Karpas-422 (cell line): ENCODE measurements at places on chromosomes 16 and 17. TPM values are rescaled to one million over a fixed set of nuclear protein-coding genes. Genes with fewer than 3 reads are reported as not detected.

DNA sequence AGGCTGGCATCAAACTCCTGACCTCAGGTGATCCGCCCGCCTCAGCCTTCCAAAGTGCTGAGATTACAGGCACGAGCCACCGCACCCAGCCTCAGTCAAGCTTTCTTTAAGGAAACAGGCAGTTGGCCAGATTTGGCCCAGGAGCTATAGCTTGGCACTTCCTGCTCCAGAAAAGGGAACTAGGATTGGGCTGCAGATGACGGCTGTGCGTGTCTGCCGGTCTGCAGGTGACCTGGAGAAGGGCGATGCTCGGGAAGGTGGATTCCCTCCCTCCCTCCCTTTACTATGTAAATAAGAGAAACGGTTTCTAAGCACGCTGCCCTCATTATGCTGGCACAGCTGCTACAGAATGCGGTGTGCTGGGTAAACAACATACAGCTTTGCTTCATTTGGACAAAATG is 215.9 kb downstream of the RPTOR start:
- peak; percentile 65 for DNase-seq
- peaks cover 57% of the 10 kb centered on the region for H3K4me1 ChIP-seq

THOC6 gene
- total RNA-seq: 20.0 and 35.8 TPM in 2 replicates

DNA sequence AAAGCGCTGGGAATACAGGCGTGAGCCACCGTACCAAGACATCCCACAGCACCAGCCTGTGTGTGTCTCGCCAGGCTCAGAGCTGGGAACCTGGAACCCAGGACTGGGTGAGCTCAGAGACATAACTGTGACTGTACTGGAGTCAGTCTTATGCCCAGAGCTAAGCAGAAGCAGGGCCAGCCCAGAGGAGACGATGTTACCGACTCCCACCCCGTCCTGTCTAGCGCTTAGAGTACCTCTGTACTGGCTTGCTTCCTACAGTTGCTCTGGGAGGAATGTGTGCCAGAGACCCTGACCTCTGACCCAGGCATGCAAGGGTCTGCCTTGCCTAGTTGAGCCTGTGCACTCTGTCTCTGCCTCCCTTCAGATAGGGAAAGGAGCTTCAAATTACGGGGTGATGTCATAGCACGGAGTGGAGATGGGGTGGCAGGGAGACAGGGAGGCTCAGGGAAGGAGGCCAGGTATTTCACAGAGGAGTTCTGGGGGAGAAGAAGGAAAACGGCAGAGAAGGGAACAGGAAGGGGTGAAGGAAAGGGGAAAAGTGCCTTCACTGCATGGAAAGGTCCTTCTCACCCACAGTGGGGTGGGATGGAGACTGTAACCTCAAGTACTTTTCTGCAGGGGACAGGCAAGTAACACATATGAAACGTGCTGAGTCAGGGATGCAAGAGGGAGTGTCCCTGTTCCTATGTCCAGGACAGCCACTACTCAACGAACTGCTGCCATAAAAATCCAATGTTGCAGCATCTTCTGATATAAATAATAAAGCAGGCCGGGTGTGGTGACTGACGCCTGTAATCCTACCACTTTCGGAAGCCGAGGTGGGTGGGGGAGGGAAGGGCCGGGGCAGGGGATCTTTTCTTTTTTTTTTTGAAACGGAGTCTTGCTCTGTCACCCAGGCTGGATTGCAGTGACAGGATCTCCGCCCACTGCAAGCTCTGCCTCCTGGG is 5.8 kb upstream of the ARMC5 start:
- no peak overlapping the region for H3K27ac ChIP-seq
- no peak overlapping the region for H3K4me3 ChIP-seq
- H3K4me1 ChIP-seq: peaks cover 16% of the 10 kb centered on the region

HIGD1B gene
- not detected in 2 replicates for total RNA-seq

DNA sequence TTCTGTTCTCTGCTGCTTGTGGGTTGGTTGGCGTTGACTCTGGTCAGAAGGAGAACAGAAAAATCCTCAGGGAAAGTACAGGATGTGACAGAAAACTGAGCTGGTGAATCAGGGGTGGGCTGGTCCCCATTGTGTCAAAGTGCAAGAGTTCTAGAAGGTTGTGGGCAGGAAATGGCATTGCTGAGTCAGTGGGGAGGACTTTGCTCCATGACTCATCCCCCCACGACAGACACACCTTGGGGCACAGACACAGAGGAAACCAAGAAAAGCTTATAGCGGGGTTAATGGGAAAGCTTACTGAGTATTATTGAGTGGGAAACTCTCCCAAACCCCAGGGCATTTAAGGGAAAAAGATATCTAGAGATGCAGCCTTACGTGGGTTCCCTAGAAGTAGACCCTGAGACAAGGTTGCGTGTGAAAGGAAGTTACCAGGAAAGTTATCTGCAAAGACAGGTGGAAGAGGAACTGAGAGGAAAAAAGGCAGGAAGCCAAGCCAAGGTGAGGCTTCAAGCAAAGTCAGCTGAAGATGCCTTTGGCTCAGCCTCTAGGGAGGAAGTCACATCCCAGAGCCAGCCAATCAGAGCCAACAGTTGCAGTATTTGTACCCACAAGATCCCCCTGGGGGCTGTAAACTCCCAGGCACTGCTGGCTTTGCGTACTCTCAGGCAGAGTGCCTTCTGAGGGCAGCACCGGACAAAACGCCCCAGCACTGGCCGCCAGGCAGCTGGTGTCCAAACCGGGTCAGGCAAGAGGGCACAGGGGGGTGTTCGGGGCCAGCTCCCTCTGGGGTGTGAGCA is 86.4 kb downstream of the FOXL1 start:
- no peaks in the 10 kb centered on the region for H3K27me3 ChIP-seq
- no peak overlapping the region for H3K27ac ChIP-seq
- no peaks in the 10 kb centered on the region for H3K4me1 ChIP-seq
- H3K36me3 ChIP-seq: no peaks in the 10 kb centered on the region
- DNase-seq: no peak
- no peak overlapping the region for H3K4me3 ChIP-seq

AOC3 gene
- total RNA-seq: 0.19 and 0.47 TPM in 2 replicates

CBLN1 gene
- not detected in 2 replicates for total RNA-seq

DNA sequence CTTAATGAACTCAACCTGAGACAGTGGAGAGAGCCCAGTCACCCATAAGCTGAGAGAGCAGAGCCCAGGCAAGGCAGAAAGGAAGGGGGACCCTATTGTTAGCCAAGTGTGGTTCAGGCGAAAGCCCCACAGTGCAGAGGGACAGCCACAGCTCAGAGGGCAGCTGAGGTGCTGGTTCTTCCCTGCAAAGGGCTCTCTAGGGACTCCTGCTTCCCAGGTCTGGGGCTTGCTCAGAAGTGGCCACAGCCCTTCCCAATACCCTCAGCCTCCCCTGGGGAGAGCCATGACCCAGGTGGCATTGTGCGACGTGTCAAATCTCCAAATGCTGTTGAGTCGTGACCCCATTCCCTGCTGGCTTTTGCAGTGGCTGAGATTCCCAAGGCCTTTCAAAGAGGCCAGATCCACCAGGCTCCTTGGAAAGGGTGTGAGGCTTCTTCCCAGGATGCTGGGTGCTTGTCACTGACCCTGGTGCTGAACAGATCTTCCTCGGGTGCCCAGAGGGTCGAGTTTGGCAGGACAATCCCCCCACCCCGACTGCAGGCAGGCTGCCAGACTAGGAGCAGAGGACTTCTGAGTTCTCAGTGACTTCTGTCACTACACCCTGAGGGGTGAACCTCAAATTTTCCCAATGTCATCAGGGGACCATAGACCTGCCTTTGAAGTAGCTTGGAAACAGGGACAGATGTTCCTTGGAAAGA is 2.5 kb upstream of the CCL17 start:
- no peaks in the 10 kb centered on the region for H3K4me1 ChIP-seq
- no peak overlapping the region for H3K27ac ChIP-seq
- no peaks in the 10 kb centered on the region for H3K27me3 ChIP-seq
- H3K4me3 ChIP-seq: no peak overlapping the region

PIRT gene
- total RNA-seq: not detected in 2 replicates

DNA sequence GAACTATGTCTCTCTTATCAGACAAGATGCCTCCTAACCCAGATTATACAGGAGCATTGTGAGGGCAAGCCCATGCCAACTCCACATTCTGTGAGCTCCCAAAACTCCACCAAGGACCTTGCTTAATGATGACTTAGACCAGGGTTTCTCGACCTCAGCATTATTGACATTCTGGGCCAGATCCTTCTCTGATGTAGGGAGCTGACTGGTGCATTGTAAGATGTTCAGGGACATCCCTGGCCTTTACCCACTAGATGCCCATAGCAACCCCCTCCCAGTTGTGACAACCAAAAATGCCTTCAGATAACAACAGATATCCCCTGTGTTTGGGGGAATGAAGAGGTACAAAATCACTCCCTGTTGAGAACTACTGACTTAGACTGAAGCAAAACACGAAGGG is 43.6 kb downstream of the HOXB1 start:
- peaks cover 16% of the 10 kb centered on the region for H3K4me1 ChIP-seq
- no peak overlapping the region for H3K4me3 ChIP-seq
- H3K27ac ChIP-seq: no peak overlapping the region
- DNase-seq: no peak
- H3K36me3 ChIP-seq: no peaks in the 10 kb centered on the region
- H3K27me3 ChIP-seq: no peaks in the 10 kb centered on the region

DNA sequence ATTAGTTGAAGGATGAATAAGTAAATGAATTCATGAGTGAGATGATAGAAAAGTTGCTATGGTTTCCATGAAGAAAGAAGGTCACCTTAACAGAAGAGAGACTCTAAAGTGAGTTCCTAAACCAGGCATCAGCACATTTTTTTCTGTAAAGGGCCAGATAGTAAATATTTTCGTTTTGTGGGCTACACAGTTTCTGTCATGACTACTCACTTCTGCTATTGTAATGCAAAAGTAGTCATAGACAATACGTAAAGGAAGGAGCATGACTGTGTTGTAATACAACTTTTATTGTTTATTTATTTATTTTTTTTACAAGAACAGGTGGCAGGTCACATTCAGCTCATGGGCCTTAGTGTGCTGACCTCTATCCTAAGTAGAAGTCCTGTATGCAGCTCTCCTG is 426.1 kb upstream of the DYNLRB2 start:
- no peaks in the 10 kb centered on the region for H3K36me3 ChIP-seq
- DNase-seq: no peak
- no peaks in the 10 kb centered on the region for H3K27me3 ChIP-seq
- H3K27ac ChIP-seq: no peak overlapping the region
- no peak overlapping the region for H3K4me3 ChIP-seq
- H3K4me1 ChIP-seq: no peaks in the 10 kb centered on the region

DNA sequence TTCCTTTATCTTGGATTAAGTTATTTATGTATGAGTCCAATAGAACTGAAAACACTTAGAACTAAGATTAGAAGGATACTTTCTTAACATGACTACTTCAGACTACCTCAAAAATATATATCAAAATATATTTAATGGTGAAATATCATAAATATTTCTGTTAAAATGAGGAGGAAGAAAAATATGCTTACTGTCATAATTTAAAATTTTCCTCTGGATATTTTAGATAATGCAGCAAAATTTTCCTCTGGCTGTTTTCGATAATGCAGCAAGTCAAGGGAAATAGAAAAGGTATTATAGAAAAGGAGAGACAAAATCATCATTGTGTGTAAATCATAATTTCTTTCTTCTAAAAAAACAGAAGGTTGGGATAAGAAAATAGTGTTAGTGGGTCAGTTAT is 263.3 kb downstream of the HS3ST3A1 start:
- H3K4me1 ChIP-seq: no peaks in the 10 kb centered on the region
- H3K27ac ChIP-seq: no peak overlapping the region
- H3K4me3 ChIP-seq: no peak overlapping the region
- H3K27me3 ChIP-seq: no peaks in the 10 kb centered on the region; the same call in 1 of the 2 replicates

GRCh38 chr17:12726131-12726530 is 60.4 kb downstream of the MYOCD start:
- no peaks in the 10 kb centered on the region for H3K4me1 ChIP-seq
- DNase-seq: no peak
- no peaks in the 10 kb centered on the region for H3K36me3 ChIP-seq
- H3K27me3 ChIP-seq: no peaks in the 10 kb centered on the region
- H3K4me3 ChIP-seq: no peak overlapping the region

SYNGR3 gene
- 5.3 and 16.3 TPM in 2 replicates for total RNA-seq

DNA sequence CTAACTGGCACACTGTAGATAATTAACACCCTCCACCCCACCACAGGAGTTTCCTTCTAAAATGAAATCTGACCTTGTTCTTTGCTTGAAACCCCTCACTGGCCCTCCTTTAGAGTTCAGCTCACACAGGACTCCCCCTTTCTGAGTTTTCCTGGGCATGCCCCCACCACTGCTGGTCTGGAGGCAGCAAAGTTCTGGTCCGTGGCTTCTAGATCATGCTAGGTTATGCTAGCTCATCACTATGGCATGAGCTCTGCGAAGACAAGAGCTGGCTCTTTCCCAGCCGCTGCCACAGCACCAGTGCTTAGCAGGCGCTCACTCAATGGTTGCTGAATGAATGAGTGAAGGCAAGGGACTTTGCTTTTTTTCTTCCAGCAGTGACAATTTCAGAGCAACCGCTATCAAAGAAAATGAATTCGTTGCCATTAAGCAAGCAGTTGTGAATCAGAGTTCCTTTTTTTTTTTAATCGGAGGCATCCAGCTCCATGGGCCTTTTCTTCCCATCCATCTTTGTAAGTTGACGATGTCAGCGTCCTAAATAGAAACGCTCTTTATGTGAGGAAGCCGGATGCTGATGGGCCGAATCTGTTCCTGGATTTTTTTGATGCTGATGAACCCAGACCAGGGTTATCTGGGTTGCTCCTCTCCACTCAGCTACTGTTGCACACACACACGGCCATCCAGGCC is 80.8 kb upstream of the NOL11 start:
- no peak overlapping the region for H3K4me3 ChIP-seq
- H3K4me1 ChIP-seq: no peaks in the 10 kb centered on the region
- no peaks in the 10 kb centered on the region for H3K27me3 ChIP-seq
- H3K36me3 ChIP-seq: no peaks in the 10 kb centered on the region
- no peak for DNase-seq

NAGS gene
- 2.4 and 4.3 TPM in 2 replicates for total RNA-seq

- DNase-seq: no peak
- H3K27me3 ChIP-seq: no peaks in the 10 kb centered on the region
- H3K4me1 ChIP-seq: peaks cover 6% of the 10 kb centered on the region; the same call in 1 of the 2 replicates
These were observed 7.4 kb upstream of the DHX40 start for GRCh38 chr17:59558039-59558438.

DNA sequence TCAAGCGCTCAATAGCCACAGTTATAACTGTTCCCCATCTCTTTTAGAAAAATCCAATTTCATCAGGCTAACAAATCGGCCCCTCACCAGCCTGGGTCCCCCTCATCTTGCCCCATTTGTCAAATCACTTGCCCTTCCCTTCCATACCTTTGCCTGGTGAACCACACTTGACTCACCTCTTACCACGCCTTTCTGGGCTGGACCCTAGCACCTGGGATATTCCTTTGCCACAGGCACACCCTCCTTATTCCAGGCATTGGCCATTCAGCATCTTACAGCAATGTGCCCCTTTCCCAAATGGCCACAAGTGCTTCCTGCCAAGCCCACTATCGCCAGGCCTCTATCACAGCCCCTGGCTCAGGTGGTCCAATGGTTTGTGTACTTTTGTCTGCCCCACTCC is 14.9 kb downstream of the CMTM4 start:
- no peak overlapping the region for H3K27ac ChIP-seq
- peaks cover 10% of the 10 kb centered on the region for H3K4me1 ChIP-seq
- H3K36me3 ChIP-seq: no peaks in the 10 kb centered on the region
- H3K27me3 ChIP-seq: no peaks in the 10 kb centered on the region
